ENCODE measurements at places on chromosomes 6 and 20.

- DNase-seq: no peak
Observed at GRCh38 chr6:112031960-112032359, 21.9 kb upstream of the CCN6 start.

- no peak for DNase-seq
Observed at GRCh38 chr6:93418033-93418407, 1.3 kb downstream of the EPHA7 start.

DNA sequence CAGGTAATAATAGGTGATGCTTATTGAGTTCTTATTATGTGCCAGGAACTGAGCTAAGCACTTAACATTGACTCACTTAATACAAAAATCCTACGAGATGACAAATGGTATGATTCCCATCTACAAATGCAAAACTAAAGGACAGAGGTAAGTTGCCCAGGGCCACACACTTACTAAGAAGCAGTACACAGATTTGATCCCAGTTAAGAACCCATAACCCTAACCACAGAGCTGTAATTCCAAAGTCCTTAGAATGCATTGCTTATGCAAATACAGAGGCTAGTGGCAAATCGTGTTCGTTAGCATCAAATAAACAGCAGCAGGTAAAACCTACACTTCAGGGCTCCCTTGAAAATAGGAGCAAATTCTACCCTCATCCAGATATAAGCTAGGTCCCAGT is 104.0 kb downstream of the SASH1 start:
- no peak for DNase-seq

DNA sequence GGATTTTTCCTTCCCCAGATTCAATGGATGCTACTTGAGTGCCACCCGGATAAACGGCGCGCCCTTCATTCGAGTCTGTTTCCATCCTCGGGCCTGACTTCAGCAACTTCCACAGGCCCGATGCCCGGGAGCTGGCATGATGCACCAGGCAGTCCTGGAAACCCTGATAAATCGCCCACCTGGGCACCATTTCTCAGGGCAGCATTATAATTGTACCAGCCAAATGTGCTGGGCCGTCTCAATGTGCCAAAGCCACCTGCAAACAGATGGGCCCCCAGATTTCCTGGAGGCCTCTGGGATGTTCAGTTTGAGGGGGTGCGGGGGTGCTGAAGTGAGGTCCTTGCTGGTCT is 65.8 kb downstream of the NOL4L start:
- no peak for DNase-seq

DNA sequence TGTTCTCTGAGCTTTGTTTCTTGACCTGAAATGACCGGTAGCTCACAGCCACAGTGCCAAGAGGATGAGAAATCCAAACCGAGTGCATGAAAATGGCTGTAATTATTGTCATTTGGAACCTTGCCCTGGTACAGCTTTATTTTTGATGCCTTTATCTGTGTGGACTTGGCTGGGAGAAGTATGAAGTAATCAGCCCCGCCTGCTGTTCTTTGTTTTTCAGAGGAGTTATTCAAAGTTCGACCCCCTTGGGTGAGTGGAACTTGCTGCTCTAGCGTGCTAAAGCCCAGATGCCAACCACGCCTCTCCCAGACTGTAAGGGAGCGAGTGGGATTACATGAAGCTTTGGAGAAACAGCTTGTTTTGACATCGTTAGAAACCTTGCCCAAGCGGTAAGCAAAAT is 48.3 kb downstream of the ECT2L start:
- peak; percentile 70 for DNase-seq

DNA sequence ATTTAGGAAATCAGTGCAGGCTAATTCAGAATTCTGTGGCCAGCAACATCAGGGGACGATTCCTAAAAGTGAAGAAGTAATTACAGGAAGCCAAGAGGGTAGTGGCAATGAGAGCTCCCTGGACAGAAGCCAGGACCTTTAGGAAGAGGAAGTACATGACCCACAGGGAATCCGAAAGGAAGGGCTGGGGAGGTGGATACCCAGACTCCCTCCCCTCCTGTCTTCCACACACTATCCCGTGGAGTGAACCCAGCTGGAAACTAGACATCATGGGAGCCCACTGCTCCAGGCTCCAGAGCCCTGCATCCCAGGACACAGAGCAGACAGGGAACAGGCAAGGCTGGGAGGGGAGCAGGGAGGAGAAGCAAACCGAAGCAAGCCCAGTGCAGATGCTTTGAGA is 83.0 kb downstream of the SNX5 start:
- DNase-seq: no peak

DNA sequence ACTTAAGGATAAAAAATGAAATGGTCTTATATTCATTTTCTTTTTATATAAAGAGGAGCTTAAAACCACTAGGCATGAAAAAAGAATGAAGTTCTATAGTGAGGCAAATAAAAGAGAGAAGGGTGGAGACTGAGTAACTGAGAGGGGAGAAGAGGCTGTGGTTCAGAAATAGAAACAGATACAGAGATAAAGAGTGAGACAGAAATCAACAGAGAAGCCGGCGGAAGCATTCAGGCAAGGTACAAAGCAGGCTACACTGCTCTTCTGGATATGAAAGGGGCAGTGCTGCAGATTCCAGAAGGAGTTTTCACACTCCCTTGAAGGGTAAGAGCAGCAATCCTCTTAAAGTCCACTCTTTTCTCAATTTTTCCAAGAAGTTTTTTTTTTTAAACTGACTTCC is 29.9 kb downstream of the NFATC2 start:
- DNase-seq: no peak

- DNase-seq: no peak
Observed at GRCh38 chr6:68677058-68677457, 42.0 kb downstream of the ADGRB3 start.

DNA sequence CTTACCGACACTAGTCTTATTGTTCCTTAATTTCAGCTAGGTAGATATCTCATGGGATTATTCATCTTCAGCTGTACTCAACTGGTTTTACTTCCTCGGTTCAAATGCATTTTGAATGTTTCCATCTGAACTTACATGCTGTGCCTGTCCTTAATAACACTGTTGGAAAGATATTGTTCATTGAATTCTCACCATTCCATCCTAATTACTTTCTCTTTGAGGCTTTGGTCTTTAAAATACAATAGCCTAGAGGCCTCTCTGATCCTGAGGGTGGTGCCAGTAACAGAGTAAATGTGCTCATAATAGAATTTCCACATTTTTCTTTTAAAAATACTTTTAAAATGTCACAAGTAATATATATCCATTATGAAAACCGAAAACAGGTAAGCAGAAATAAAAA is 54.0 kb downstream of the IL20RA start:
- DNase-seq: peak; percentile 46

GRCh38 chr6:16844183-16844582 is 82.9 kb upstream of the ATXN1 start:
- DNase-seq: no peak

- no peak for DNase-seq
Observed at GRCh38 chr20:34305333-34306230, 2.4 kb upstream of the AHCY start.

DNA sequence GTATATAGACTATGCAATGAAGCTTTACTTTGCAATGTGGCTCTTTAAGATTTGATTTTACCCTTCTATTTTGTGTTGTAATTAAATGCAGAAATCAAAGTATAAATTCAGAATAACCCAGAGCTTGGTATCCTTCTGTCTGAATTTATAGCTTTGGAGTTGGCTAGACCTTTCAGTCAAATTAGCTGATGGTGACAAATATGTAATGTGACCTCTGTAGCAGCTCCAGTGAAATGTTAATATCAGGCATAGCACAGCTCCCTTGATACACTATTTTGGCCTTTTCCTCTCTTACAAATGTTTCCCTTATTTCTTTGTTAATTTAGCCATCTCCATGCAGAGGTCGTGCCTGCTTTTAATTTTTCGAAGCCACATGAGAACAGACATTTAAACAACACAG is 11.1 kb downstream of the CBFA2T2 start:
- no peak for DNase-seq

GRCh38 chr6:145138469-145139139 is 596.7 kb downstream of the EPM2A start:
- peak; percentile 84 for DNase-seq

DNA sequence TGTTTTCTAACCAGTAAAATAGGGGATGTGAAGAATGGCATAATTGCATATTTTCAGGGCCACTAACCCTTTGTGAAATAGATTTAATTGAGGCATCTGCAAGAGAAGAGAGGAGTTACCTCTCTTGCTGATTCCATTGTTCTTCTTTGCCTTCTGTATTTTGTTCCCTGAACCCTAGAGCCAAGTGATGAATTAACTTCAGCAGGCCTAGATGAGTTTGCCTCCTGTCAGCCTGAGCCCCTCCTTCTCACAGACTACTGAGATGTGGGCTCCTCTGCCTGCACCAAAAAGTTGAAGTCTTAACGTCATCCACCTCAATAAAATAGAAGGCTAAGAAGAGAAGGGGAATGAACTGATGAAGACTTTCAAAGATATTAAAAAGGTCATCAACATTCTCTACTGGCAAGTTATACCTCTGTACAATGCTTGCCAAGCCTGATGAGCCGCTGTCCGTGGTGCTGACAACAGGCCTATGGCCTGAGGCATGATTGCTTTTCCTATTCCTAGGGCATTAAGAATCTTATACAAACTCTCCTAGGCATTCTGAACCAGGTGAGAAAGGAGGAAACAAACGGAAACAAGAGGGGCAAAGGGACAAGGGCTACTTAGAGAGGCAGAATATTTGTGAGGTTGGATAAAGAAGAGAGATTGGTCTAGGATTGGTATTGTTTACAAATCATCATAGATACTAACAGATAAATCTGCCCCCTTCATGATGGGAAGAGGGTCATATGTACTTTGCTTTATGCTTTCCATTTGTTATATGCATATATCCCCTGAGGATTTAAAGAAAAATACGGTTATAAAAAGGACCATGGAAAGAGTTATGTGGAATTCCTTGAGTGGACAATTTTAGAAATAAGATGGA is 46.8 kb downstream of the CD24 start:
- peak; percentile 87 for DNase-seq

DNA sequence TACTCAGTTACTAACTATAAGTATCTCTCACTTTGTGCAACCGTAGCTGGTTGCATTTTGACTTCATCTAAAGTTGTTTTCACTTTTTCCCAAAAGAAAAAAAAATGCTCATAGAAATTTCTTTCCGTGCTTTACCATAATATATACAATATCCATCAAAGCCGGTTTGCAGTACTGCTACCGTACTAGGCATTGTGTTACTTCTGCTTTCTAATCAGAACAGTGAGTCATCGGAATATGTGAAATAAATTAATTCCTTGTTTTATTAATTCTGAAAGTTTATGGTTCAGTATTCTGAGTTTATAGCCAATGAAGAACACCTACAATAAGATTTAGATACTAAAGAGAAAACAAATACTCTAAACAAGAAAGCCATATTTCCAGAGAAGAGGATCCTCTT is 72.5 kb downstream of the TNFRSF21 start:
- no peak for DNase-seq

DNA sequence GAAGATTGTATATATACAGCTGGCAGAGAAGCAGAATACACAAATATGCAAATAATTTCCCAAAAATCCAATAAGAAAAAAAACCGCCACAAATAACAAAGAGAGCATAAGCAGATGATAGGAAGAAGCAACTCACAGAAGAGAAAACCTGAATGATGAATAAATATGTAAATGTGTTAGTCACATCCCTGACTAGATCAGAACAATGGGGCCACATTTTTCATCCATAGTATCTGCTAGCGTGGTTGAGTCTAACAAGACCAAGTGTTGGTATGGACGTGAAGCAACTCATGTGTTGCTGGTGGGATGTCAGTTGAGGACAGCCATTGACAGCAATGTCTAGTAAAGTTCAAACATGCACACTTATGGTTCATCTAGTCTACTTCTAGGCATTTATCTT is 3.9 kb upstream of the SLC22A3 start:
- no peak for DNase-seq
